ENCODE measurements at places on chromosomes 12 and 14. TPM values are rescaled to one million over a fixed set of nuclear protein-coding genes. Genes with fewer than 3 reads are reported as not detected.

The SPATA7 gene
- 2.4 TPM for total RNA-seq

The RNASE7 gene
- total RNA-seq, result not detected

The ADCY4 gene
- 1.5 TPM for total RNA-seq

The NOXRED1 gene
- 0.91 TPM for total RNA-seq

The MFAP5 gene
- not detected for total RNA-seq

The CYP27B1 gene
- total RNA-seq, result 9.9 TPM

The KRT79 gene
- not detected for total RNA-seq

The KRT73 gene
- not detected for total RNA-seq

The MOK gene
- total RNA-seq, result 7.0 TPM

The CACNA2D4 gene
- 6.1 TPM for total RNA-seq

The IL26 gene
- 8.1 TPM for total RNA-seq

GRCh38 chr12:39813776-39814175, 194.2 kb upstream of the ABCD2 start:
- H3K36me3 ChIP-seq, result no peaks in the 10 kb centered on the region
- H3K27ac ChIP-seq, result no peak overlapping the region
- peaks cover 2% of the 10 kb centered on the region for H3K27me3 ChIP-seq
- H3K4me3 ChIP-seq, result no peak overlapping the region
- H3K4me1 ChIP-seq, result no peaks in the 10 kb centered on the region
- DNase-seq, result no peak

DNA sequence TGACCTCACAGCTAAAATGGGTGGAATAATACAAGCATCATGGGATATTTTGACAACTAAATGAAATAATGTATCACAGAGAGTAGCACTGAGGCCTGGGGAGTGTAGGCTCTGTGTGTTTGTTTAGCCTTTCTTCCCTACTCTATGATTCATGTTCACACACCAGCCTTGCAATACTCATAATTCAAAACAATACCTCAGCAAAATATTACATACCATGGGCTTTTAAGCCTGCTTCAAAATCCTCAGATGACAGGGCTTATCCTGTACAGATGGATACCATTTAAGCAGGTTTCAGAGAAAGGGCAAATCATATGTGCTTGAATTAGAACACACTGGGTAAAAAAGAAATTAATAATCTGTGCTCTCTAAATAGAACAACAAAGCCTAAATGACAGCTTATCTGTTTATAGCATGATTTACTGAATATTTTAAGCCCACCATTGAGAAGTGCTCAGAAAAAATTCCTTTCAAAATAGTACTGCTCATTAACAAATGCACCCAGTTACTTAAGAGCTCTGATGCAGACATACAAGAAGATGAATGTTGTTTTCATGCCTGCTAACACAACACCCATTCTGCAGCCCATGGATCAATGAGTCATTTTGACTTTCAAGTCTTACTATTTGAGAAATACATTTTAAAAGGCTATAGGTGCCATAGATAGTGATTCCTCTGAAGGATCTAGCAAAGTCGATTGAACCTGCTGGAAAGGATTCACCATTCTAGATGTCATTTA, 84.9 kb upstream of the ADAMTS20 start:
- no peaks in the 10 kb centered on the region for H3K36me3 ChIP-seq
- no peaks in the 10 kb centered on the region for H3K4me1 ChIP-seq
- no peak overlapping the region for H3K4me3 ChIP-seq
- no peak for DNase-seq

GRCh38 chr12:9731797-9732196, 1.1 kb downstream of the CLECL1 start:
- H3K4me1 ChIP-seq, result peaks cover 66% of the 10 kb centered on the region
- DNase-seq, result no peak
- H3K36me3 ChIP-seq, result peaks cover 8% of the 10 kb centered on the region
- H3K27ac ChIP-seq, result peak overlapping the region; percentile 78
- no peaks in the 10 kb centered on the region for H3K27me3 ChIP-seq

GRCh38 chr12:98256830-98257229, 258.6 kb upstream of the TMPO start:
- no peaks in the 10 kb centered on the region for H3K4me1 ChIP-seq
- no peak for DNase-seq
- H3K36me3 ChIP-seq, result no peaks in the 10 kb centered on the region
- no peak overlapping the region for H3K4me3 ChIP-seq
- H3K27me3 ChIP-seq, result peaks cover 2% of the 10 kb centered on the region
- no peak overlapping the region for H3K27ac ChIP-seq

DNA sequence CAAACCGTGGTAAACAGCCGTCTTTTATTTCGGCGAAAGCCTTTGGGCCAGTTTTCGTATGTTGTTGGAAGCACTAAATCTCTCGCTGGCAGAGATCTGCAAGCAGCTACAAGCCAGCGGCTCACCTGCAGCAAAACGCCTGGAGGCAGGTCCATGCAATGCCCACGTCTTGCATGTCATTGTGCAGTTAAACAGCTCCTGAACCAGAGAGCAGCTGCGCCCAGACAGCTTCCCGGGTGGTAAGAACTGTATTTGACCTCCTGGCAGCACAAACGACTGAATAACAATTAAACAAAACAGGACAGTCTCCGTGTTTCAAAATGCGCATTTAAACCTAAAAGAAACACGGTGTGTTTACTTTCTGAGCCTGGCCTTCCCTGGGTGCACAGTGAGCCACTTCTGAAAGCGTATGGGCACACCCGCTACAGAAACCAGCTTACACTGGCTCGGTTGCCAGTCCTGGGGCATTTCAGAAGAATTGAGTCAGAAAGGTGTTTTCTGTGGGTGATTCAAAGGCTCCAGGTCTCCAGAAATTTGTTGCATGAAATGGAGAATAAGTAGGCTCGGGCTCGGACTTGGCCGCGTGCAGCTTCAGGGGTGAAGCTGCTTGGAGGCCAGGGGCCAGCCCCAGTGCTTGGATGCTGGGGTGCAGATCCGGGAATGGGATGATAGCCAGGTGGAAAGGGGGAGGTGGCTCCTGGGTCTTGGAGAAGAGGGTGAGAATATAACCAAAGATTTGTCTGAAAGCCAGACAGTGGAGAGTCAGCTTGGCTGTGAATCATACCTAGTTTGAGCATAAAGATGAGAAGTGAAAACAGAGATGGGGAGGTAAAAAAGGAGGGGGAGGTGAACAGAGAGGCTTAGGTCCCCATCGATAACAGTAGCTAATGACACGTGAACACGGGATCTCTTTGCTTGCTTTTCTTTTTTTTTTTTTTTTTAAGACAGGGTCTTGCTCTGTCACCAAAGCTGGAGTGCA, 24.9 kb upstream of the FZD10 start:
- H3K27me3 ChIP-seq, result no peaks in the 10 kb centered on the region
- H3K36me3 ChIP-seq, result no peaks in the 10 kb centered on the region
- H3K27ac ChIP-seq, result no peak overlapping the region
- H3K4me3 ChIP-seq, result no peak overlapping the region

DNA sequence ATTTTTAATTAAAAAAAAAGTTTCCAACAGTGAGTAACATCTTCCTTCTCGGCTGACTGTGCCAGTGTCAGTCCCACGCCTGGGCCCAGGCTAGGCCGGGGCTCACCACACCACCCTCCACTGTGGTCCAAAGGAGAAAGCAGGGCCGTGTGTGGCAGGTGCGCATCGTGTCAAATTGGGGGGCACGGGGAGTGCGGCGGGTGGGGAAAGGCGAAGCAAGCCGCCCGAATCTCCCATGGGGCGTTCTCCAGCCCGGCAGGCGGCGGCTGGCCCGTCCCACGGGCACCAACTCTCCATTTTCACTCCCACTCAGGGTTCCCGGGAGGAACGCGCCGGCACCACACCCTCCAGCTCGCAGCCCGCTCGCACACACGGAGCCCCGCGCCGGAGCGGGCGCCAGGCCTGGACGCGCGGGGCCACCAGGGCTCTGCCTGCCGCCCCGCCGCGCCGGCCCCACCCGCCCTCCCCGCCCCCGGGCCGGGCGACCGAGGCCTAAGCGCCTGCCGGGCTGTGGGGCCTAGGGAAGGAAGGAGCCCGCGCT, 604 bp downstream of the EEA1 start:
- H3K27me3 ChIP-seq, result peaks cover 13% of the 10 kb centered on the region
- peaks cover 31% of the 10 kb centered on the region for H3K4me1 ChIP-seq
- DNase-seq, result peak; percentile 20

DNA sequence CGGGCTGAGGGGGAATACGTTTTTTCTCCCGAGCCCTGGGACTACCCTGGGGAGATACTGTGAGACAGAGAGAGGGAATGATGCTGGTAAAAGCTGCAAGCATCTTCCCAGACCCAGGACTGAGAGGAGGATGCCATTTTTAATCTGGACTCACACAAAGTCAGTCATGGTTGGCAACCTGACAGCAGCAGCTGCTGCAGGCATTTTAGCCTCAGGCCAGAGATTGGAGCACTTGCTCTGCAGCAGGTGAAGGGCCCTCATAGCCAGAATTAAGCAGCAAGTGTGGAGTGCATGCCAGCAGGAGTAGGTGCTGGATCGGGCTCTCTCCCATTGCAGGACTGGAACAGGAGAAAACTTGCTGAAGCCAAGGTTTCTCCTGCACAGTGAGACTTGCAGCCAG, 361.1 kb upstream of the CLEC14A start:
- no peak for DNase-seq
- no peaks in the 10 kb centered on the region for H3K4me1 ChIP-seq
- no peak overlapping the region for H3K27ac ChIP-seq
- H3K27me3 ChIP-seq, result no peaks in the 10 kb centered on the region
- no peak overlapping the region for H3K4me3 ChIP-seq

DNA sequence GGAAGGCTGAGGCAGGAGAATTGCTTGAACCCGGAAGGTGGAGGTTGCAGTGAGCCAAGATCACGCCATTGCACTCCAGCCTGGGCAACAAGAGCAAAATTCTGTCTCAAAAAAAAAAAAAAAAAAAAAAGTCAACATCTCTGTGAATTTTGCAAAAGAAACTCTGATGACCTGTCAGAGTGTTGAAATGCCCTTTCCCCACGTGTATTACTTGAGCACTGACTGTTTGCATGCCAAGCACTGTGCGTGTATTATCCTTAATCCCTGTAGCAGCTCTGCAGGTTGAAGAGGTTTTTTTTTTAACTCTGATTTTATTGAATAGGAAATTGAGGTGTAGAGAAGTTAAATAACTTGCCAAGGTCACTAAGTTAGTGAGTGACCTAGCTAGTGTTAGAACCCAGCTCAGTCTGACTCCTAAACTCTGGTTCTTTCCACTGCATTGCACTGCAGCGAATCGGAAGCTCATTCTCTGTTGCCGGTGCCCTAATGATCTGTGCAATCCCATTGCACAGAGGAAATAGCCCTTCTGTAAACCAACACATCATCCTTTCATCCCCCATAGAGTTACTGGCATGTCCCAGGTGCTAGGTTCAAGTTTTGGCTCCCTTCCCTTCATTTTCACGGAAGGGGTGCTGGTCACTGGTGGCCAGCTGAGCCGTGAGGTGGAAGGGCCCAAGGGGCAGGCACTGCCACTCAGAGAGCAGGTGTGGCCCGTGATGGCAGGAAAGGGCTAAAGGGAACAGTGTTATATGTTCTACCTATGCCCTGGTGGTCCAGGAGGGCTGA, 122.3 kb downstream of the EML1 start:
- H3K36me3 ChIP-seq, result no peaks in the 10 kb centered on the region
- H3K27ac ChIP-seq, result no peak overlapping the region
- H3K27me3 ChIP-seq, result peaks cover 27% of the 10 kb centered on the region
- no peaks in the 10 kb centered on the region for H3K4me1 ChIP-seq
- no peak overlapping the region for H3K4me3 ChIP-seq

DNA sequence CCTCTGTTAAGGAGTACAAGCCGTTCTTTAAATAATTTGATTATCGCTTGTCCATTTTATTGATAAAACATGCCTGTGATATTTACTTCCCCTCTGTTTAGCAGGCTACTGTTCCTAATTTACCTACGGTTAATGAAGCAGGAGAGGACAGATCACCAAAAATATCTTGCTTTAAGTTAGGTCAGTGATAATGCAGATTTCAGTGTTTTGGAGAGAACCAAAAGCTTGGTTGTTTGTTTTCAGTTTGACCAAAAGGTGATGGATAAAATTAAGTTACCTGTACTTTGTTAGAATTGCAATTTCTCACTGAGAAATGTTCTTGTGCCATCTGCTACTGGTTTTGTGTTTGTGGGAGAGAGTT, 958 bp downstream of the SPATS2 start:
- H3K27ac ChIP-seq, result no peak overlapping the region
- peak overlapping the region; percentile 87 for H3K4me3 ChIP-seq
- H3K27me3 ChIP-seq, result no peaks in the 10 kb centered on the region
- DNase-seq, result no peak
- H3K4me1 ChIP-seq, result peaks cover 48% of the 10 kb centered on the region
- H3K36me3 ChIP-seq, result peaks cover 6% of the 10 kb centered on the region

DNA sequence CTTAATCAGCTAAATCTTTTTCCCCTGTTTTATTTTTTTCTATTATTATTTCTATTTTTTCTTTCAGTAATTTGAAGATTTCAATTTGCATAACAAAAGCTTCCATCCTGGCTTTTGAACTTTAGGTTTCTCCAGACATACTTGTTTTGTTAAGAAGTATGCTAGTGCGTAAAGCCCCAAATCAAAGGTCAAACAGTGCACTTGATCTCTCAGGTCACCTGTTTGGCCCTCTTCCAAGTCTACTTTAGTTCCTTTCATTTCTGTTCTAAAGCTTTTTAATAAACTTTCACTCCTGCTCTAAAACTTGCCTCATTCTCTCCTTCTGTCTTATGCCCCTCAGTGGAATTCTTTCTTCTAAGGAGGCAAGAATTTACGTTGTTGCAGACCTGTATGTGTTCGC, 54.6 kb upstream of the ATXN7L3B start:
- DNase-seq, result no peak
- peaks cover 6% of the 10 kb centered on the region for H3K27me3 ChIP-seq
- H3K4me3 ChIP-seq, result no peak overlapping the region
- H3K27ac ChIP-seq, result no peak overlapping the region
- no peaks in the 10 kb centered on the region for H3K36me3 ChIP-seq

GRCh38 chr12:110668480-110669192, 20.3 kb downstream of the HVCN1 start:
- peaks cover 34% of the 10 kb centered on the region for H3K4me1 ChIP-seq
- no peak for DNase-seq
- H3K36me3 ChIP-seq, result peaks cover 31% of the 10 kb centered on the region

- peaks cover under 1% of the 10 kb centered on the region for H3K4me1 ChIP-seq
- no peak overlapping the region for H3K4me3 ChIP-seq
- no peaks in the 10 kb centered on the region for H3K36me3 ChIP-seq
- H3K27ac ChIP-seq, result no peak overlapping the region
- peaks cover 13% of the 10 kb centered on the region for H3K27me3 ChIP-seq
- DNase-seq, result no peak
Observed at GRCh38 chr12:21946983-21947382, 5.8 kb upstream of the ABCC9 start.

- peaks cover 14% of the 10 kb centered on the region for H3K27me3 ChIP-seq
- H3K4me1 ChIP-seq, result no peaks in the 10 kb centered on the region
- H3K36me3 ChIP-seq, result no peaks in the 10 kb centered on the region
Observed at GRCh38 chr12:2318286-2318685, 265.5 kb downstream of the CACNA1C start.

All from activated T-helper 1 cell treated with anti-CD3 and anti-CD28 coated beads, Interleukin-12 subunit alpha, Interleukin-12 subunit beta, Interleukin-2, Interleukin-4 antibody, amounts not matched to agents 30 ng/mL and 10 ng/mL and 1 ng/mL, durations not matched to agents 14 hours and 24 hours and 36 hours (primary cell).